ENCODE measurements at places on chromosomes 11 and 22.

GRCh38 chr22:35633520-35633919 lies 14.7 kb upstream of the APOL6 start:
- no peak for DNase-seq

DNA sequence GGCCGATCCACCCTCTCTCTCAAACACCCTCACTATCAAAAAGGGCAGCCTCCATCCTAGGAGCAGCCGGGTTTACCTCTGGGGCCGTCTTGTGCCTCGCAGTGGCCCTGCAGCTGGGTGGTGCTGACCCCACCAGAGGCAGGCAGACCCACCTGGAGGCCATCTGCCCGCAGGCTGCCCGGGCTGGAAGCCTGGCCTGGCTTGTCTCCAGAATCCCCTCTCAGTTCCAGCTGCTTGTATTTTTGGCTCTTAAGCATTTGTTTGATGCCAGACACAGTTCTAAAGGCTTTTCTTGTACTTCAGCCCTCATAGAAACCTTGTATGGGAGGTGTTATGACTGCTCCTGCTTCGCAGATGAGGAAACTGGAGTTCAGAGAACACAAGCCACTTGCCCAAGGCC lies 4.2 kb upstream of the NFAM1 start:
- DNase-seq = no peak

- DNase-seq = no peak
These were observed 437.3 kb upstream of the CADM1 start for GRCh38 chr11:115941481-115941993.

DNA sequence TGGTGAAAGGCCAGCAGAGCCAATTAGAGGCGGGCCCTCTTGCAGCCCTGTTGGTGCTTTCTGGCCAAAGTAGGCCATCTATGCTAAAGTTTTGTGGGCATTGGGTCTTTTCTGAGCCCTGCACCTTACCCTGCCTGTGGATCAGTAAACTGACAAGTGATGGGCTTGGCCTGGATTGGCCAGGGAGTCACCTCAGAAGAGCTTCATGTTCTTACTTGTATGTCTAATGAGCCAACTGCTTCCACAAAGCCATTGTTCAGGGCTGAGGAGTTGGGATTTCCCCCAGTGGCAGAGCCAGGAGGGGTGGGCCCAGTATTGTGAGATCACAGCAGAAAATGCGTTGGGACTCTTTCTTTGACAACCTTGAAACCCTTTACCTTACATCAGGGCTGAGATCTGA lies 90.4 kb downstream of the CWC15 start:
- no peak for DNase-seq

DNA sequence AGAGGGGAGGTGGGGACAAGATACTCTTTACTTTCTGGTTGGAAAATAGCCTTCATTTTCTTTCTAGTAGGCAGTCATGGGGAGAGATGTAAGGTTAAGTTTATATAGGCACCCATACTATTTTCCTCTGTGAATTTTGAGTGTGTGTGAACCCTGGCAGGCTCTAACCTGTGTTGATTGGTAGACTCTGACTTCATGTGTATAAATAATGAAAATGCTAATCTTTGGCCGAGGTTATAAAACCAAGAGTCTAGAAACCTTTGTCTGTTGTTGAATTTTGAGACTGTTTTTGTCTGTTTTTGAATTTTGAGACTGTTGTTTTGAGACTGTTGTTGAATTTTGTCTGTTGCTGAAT lies 14.0 kb downstream of the TRIM44 start:
- no peak for DNase-seq

GRCh38 chr11:61815790-61816735 lies 740 bp downstream of the FADS1 start:
- peak; percentile 78 for DNase-seq

DNA sequence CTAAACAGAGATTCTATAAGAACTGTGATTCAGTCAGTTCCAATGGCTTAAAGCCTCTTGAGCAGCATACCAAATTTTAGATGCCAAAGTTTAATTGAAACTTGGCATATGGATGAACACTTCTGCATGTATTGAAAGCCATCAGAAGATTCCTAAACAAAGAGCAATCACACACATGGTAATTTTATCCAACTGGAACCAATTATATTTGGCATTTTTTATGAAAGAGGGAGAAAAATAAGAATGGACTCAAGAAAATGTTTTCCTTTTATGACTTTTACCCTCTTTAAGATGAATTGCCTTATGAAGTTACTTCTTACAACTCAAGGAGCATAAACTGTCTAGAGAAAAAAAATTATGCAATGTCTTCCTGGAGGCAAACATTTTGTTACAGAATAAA lies 7.4 kb downstream of the TRPC6 start:
- DNase-seq = no peak

DNA sequence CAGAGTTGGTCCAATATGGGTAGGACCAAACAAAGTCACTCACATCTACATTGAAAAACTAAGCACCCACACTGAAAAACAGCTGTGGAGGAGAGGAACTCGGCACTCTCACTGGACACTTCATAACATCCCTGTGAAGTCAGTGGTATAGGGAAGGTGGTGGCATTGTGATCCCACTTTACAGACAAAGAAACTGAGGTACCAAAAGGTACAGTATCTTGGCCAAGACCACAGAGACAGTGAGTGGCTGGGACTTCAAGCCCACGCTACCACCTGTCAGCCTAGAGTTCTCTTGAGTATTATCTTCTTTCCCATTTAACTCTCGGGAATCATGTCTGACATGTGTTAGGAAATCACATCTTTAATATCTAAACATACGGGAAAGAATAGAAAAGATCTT lies 61.9 kb downstream of the SYN3 start:
- DNase-seq = no peak

DNA sequence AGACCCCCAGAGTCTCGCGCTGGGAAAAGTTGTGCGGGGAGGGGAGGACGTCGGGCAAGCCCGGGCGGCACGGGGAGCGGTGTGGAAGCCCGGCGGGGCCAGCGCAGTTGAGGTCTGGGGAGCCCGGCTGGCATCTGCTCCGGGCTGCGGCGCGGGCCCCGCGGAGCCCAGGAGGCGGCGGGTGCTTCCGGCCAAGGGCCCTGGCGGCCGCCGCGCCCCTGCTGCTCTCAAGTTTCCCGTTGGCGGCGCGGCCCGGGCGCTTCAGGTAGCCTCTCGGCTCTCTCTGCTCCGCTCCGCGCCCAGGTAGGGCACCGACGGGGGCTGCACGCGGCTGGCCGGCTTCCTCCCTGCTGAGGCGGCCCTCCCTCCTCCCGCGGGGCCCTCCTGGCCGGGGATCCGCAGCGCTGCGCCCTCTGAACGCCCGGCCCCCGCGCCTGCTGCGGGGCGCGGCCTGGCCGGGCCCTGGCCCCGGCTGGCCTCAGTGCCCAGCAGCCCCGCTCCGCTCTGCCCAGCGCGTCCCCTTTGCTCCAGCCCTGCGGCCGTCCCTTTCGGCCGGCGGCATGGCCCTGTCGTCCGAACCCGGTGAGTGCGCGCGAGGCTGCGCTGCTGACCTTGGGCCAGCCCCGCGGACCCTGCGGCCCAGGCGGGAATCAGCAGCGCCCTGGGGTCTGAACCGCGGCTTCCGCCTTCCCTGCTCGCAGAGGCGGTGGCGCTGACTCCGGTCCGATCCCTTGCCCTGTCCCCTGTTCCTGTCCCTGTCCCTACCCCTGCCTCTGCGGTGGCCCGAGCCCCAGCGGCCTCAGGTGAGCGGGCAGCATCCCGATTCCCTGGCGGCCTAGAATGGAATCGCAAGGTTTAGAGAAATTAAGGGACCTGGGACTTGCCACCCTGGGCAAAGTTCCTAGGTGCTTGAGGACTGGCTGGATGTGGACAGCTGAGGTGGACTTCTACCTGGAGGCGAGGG lies 4.3 kb upstream of the AMPD3 start:
- DNase-seq = peak; percentile 25

DNA sequence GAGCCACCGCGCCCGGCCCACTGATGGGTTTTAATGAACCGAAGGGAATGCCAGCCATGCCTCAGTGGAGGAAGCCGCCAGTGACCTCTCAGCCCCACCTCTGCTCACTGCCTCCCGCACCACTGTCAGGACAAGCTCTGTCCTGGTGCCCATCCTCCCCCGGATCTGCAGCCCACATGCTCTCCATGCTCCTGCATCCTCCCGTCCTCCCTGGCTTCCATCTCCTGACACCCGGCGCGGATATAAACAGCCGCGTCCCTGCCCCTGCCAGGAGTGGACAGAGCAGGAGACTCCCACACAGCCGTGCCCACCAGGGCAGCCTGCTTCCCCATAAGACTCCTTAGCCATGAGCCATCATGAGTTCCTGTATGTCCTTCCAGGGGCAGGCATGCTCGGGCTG lies 26.9 kb downstream of the MACROD1 start:
- DNase-seq = no peak

DNA sequence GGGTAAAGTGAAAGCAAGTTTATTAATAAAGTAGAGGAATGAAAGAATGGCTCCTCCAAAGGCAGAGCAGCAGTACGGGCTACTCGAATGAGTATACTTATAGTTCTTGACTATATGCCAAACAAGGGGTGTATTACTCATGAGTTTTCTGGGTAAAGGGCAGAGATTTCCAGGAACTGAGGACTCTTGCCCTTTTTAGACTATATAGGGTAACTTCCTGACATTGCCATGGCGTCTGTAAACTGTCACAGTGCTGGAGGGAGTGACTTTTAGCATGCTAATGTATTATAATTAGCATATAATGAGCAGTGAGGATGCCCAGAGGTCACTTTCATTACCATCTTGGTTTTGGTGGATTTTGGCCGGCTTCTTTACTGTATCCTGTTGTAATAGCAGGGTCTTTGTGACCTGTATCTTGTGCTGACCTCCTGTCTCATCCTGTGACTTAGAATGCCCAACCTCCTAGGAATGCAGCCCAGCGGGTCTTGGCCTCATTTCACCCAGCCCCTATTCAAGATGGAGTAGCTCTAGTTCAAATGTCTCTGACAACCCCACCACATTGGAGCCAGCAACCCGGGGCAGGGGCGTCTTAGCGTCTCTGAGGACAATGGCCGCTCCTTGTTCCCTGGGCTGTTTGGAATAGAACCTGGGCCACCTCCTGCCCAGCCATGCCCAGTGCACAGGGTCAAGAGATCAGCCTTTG lies 34.9 kb upstream of the CD82 start:
- DNase-seq = no peak

GRCh38 chr22:29727131-29727523 lies 7.3 kb downstream of the CABP7 start:
- DNase-seq = no peak

GRCh38 chr11:76627606-76628005 lies 42.9 kb downstream of the LRRC32 start:
- no peak for DNase-seq

DNA sequence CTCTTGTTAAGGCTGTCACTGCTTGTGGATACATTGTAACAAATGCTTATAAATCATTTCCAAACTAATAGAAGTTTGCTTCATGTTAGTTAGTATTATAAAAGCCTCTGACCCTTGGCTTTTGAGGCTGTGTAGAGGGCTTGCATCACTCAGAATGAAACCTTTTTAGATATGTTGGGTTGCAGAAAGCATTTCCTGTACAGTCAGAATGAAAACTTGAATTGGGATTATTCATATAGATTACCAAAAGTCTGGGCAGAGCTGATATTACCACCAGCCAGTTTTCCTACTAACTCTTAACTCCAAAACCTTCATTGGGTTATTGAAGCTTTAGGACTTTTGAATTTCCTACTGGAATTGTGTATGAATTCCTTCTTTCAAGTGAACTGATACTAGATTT lies 12.0 kb downstream of the KMT2A start:
- DNase-seq = no peak

GRCh38 chr11:16179676-16180075 lies 176.7 kb downstream of the SOX6 start:
- DNase-seq = no peak

DNA sequence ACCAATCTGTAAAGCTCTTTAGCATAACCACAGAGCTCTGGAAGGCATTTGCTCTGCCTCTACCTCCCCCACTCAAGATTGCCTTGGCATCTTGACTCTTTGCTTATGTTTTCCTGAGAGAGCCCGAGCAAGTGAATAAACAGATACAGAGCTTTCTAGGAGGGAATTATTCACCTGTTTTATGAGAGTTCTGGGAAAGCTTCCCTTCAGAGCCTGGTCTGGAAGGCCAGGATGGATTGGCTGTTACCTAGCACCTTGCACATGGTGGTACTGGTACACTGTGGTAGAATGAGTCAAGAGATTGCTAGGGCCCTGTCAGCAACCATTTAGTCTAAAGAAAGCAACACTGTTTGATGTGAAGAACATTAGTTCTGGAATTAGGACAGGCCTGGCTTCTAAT lies 52.3 kb downstream of the CABIN1 start:
- no peak for DNase-seq

GRCh38 chr11:12356944-12357655 lies 20.3 kb upstream of the PARVA start:
- no peak for DNase-seq

- no peak for DNase-seq
These were observed 585 bp downstream of the PI4KA start for GRCh38 chr22:20857838-20858614.

- DNase-seq = no peak
These were observed at the start of gene BEST1 for GRCh38 chr11:61950035-61950547. TSS of gene BEST1 (plus strand) at chr11:61950351. CDS start at chr11:61951807, 1,456 bp downstream.

DNA sequence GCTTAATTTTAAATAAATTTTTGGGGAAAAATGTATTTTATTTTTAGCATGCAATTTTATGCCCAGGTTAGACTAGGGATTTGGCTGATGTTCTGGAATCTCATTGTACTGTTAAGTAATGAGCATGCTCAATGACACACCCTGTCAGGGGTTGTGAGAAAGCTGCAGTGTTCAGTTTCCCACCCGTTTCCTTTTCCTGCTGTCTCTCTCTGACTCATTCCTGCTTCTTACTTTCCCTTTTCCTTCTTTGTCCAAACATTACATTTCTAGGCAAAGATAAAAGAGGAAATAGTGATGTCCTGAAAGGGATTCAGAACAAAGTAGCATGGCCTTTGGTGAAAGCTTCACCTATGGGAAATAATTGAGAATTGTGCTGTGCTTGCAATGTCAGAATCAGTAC lies 22.7 kb downstream of the OOSP3 start:
- no peak for DNase-seq

- DNase-seq = no peak
These were observed 648 bp upstream of the H19 start for GRCh38 chr11:1998290-1998689.

DNA sequence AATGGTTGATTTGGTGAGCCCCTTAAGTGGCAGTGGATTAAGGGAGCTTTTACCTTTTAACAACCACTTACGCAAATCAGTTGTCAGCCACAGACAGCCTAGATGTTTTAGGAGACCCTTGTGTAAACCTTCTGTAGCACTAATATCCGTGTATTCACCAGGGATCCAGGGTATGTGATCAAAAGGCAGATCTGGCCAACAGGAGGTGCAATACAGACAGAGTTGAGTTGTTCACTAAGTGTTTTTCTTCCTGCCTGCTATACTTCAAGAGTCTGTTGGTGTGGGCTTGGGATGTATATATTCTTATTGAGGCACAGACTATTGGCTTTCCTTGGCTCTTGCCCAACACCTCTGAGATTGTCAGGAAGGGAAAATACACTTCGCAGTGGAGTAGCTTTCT lies 175.1 kb downstream of the FAT3 start:
- no peak for DNase-seq

- DNase-seq = no peak
These were observed 6.1 kb upstream of the B3GAT1 start for GRCh38 chr11:134417871-134418840.

GRCh38 chr22:19855504-19856409 lies 1.1 kb upstream of the GNB1L start:
- peak; percentile 57 for DNase-seq

- no peak for DNase-seq
These were observed 4.7 kb downstream of the TBC1D10C start for GRCh38 chr11:67408437-67409200.

GRCh38 chr11:44693654-44694119 lies 33.1 kb upstream of the TSPAN18 start:
- no peak for DNase-seq

Measured in NCI-H2029 treated with DMSO at 0.1 percent for 48 hours (cell line).